ENCODE measurements at places on chromosomes 7 and 10.

DNA sequence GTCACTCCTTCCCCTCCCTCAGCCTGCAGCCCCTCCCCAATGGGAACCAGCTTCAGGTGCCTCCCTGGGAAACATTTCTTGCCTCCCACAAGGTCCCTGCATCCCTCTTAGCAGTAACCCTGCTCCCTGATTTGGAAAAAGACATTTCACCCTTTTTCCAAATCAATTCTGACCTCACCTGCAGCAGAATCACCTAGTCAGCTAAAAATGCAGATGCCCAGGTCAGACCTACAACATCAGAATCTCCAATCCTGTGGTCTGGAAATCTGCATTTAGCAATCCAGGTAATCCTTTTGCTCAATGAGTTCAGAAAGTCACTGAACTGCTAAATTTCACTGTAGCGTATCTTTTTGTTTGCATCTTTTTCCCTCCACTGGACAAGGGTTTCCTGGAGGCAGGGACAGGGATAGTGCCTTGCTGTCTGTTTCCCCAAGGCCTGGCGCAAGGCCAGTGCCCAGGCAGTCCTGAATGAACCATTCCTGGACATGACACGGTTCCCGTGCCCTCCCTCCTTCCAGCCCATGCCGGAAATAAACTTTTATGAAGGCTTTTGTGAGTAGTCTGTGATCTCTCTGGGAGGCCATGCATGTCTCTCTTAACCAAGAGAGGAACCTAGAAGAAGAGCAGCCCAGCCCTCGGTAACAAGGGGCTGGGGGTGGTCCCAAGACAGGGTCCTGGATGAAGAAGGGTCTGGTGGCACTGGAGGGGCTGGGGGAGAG is 44.0 kb downstream of the COL13A1 start:
- H3K4me3 ChIP-seq: no peak overlapping the region
- no peaks in the 10 kb centered on the region for H3K27me3 ChIP-seq
- no peak overlapping the region for H3K27ac ChIP-seq
- H3K4me1 ChIP-seq: no peaks in the 10 kb centered on the region

GRCh38 chr10:79381804-79382221 is 34.5 kb downstream of the PPIF start:
- no peaks in the 10 kb centered on the region for H3K36me3 ChIP-seq
- H3K4me1 ChIP-seq: no peaks in the 10 kb centered on the region
- H3K27ac ChIP-seq: no peak overlapping the region

GRCh38 chr10:14074062-14074884 is 256.5 kb downstream of the FRMD4A start:
- H3K4me3 ChIP-seq: no peak overlapping the region
- H3K27me3 ChIP-seq: no peaks in the 10 kb centered on the region
- no peaks in the 10 kb centered on the region for H3K4me1 ChIP-seq
- H3K36me3 ChIP-seq: no peaks in the 10 kb centered on the region
- H3K27ac ChIP-seq: no peak overlapping the region

DNA sequence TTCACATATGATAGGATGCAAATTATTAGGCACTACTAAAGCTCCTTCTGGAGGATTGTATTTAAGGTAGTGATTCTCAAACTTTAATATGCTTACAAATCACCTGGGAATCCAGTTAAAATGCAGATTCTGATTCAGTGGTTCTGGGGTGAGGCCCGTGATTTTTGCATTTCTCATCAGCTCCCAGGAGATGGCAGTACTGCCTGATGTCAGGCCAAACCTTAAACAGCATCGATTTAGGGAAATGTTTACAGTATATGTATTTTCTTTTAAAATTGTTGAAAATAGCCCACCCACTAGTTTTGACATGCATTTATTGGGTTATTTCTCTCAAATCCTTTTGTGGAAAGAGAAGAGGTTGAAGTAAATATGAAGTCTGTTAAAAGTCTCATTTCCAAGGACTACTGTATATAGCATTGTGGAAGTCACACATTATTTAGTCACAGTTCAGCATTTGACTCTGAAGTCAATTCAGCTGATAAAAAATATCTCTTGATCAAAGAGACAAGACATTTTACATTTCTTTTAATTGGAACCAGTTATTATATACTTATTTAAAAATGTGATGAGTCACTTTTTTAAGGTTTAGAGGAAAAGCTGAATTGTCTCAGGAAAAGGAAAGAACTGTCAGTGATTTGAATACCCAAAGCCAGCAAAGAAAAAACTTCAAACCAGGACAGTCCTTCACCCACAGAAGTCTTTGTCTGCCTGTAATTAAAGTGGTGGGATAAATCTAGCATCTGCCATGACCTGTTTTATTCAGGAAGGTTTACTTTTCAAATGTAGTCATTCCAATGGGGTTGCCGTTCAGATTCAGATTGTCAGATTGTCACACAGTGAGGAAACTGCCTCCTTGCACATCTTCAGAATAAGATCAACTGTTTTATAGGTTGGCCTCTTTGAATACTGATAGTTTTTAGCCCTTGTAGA is 21.1 kb upstream of the HBP1 start:
- H3K36me3 ChIP-seq: no peaks in the 10 kb centered on the region
- no peak for DNase-seq
- no peaks in the 10 kb centered on the region for H3K27me3 ChIP-seq
- peak overlapping the region; percentile 14 for H3K27ac ChIP-seq
- H3K4me1 ChIP-seq: peaks cover 6% of the 10 kb centered on the region
- no peak overlapping the region for H3K4me3 ChIP-seq

- H3K27me3 ChIP-seq: no peaks in the 10 kb centered on the region
- DNase-seq: no peak
- H3K36me3 ChIP-seq: no peaks in the 10 kb centered on the region
- no peaks in the 10 kb centered on the region for H3K4me1 ChIP-seq
- no peak overlapping the region for H3K4me3 ChIP-seq
- H3K27ac ChIP-seq: no peak overlapping the region
Measured at GRCh38 chr7:25032774-25033743, 53.1 kb upstream of the OSBPL3 start.

- DNase-seq: no peak
- H3K4me1 ChIP-seq: no peaks in the 10 kb centered on the region
- H3K27me3 ChIP-seq: no peaks in the 10 kb centered on the region
- H3K4me3 ChIP-seq: no peak overlapping the region
- H3K36me3 ChIP-seq: no peaks in the 10 kb centered on the region
- no peak overlapping the region for H3K27ac ChIP-seq
Measured at GRCh38 chr7:88387368-88387767, 80.7 kb upstream of the STEAP4 start.

DNA sequence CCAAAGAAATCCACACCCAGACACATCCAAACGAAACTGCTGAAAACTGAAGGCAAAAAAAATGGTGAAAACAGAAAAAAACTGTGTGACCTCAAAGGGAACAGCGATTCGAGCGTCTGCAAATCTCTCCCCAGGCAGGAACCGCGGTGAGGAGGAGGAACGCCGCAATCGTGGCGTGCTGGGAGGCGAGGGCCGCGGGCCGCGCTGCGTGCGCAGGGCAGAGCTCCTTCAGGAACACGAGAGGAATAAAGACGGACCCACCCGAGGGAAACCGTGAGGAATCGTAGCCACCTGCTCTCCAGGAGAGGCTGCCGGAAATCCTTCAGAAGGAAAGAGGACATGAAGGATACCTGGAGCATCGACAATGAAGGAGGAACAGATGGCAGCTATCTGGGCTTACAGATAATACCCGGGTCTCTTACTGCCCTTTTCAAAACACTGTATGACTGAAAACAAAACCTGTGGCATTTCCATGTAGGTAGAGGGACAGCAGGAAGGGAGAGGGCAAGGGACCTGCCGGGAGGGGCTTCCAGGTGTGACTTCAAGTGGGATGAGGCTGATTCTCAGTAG is 266.0 kb downstream of the MAD1L1 start:
- no peak for DNase-seq
- H3K4me3 ChIP-seq: no peak overlapping the region
- H3K27me3 ChIP-seq: no peaks in the 10 kb centered on the region
- no peaks in the 10 kb centered on the region for H3K4me1 ChIP-seq

GRCh38 chr7:22499044-22499443 is 944 bp downstream of the STEAP1B start:
- DNase-seq: no peak
- no peaks in the 10 kb centered on the region for H3K4me1 ChIP-seq
- no peaks in the 10 kb centered on the region for H3K36me3 ChIP-seq
- peaks cover 3% of the 10 kb centered on the region for H3K27me3 ChIP-seq
- no peak overlapping the region for H3K4me3 ChIP-seq

DNA sequence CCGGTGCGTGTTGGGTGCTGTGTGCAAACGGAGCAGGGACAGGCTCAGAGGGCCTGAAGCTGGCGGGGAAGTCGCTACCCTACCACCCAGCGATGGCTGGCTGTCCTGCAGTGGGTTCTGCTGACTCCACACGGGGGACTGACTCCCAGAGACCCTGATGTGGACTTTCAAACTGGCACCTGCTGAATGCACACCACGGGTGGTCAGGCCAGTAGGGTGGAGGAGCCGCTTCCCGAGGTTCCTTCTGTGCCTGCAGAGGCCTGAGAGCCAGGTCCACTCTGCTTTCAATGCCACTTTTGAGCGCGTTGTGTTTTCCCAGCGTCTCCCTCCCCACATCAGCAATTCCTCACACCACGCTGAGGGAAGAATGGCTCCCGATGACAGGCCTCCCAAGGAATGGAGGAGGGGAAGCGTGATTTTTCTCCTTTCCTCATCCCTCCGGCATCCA is 135.3 kb downstream of the ADARB2 start:
- H3K27ac ChIP-seq: no peak overlapping the region
- no peak for DNase-seq
- H3K27me3 ChIP-seq: no peaks in the 10 kb centered on the region
- H3K36me3 ChIP-seq: no peaks in the 10 kb centered on the region
- no peaks in the 10 kb centered on the region for H3K4me1 ChIP-seq
- no peak overlapping the region for H3K4me3 ChIP-seq

DNA sequence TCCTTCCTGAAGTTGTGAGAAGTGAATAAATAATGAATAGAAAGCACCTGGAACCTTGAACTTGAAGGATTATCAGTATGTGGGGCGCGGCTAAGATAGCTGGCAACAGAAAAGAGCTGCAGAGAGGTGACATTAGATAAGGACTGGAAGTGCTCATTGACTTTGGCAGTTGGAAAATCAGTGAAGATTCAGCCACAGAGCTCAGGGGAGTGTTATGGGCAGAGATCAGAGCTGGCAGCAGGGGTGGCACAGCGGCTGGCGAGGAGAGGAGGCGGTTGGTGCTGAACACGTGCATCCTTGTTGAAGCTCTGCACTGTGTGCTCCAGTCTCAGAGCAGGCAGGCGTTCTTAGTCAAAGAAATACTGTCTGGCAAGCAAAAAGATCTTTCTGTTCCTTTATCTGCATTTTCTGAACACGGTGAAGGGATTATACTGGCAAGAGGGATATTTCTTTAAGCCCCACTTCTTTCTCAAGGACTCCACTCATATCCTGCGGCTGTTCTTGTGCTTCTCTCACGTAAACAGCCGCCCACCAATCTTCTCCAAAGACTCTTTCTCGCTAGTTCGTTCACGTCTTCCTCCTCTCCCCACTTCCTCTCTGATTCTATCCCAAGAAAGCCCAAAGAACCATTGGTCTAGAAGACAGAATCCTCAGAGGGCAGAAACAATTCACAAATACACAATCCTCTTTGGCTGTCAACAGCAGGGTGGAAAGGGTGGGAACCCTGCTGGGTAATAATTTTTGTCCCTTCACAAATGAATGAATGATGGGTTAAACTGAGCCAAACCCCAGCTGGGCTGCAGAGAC is 38.6 kb upstream of the ADD3 start:
- peak overlapping the region; percentile 45 for H3K27ac ChIP-seq
- H3K4me1 ChIP-seq: peaks cover 24% of the 10 kb centered on the region
- no peaks in the 10 kb centered on the region for H3K36me3 ChIP-seq
- H3K27me3 ChIP-seq: no peaks in the 10 kb centered on the region
- H3K4me3 ChIP-seq: no peak overlapping the region

DNA sequence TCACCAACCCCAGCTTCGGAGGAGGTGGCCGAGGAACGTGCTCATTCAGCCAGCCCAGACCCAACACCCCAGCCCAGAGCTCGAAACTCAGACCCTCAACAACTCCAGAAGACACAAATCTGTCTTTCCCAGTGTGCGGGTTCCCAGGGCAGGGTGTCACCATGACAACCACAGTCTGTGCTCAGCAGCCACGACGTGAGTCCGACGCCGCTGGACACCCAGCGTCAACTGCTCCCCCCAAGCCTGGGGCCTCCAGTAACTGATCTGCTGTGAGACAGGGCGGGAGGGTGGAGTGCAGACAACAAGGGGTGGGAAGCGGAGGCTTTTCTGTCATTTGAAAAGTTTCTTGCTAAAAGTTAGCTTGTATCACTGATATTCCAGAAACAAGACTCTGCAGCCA is 167.2 kb downstream of the MAD1L1 start:
- H3K36me3 ChIP-seq: no peaks in the 10 kb centered on the region
- H3K27ac ChIP-seq: no peak overlapping the region
- H3K27me3 ChIP-seq: no peaks in the 10 kb centered on the region
- no peaks in the 10 kb centered on the region for H3K4me1 ChIP-seq
- no peak for DNase-seq

GRCh38 chr7:76050545-76050944 is 2.6 kb downstream of the MDH2 start:
- peaks cover 44% of the 10 kb centered on the region for H3K4me1 ChIP-seq
- no peaks in the 10 kb centered on the region for H3K27me3 ChIP-seq
- H3K36me3 ChIP-seq: no peaks in the 10 kb centered on the region
- no peak overlapping the region for H3K27ac ChIP-seq

GRCh38 chr7:1209097-1209496 is 23.6 kb upstream of the UNCX start:
- no peaks in the 10 kb centered on the region for H3K4me1 ChIP-seq
- no peak overlapping the region for H3K27ac ChIP-seq
- H3K36me3 ChIP-seq: no peaks in the 10 kb centered on the region
- H3K4me3 ChIP-seq: no peak overlapping the region

GRCh38 chr10:131700506-131700905 is 200.3 kb upstream of the PPP2R2D start:
- no peaks in the 10 kb centered on the region for H3K36me3 ChIP-seq
- DNase-seq: no peak
- no peak overlapping the region for H3K4me3 ChIP-seq

DNA sequence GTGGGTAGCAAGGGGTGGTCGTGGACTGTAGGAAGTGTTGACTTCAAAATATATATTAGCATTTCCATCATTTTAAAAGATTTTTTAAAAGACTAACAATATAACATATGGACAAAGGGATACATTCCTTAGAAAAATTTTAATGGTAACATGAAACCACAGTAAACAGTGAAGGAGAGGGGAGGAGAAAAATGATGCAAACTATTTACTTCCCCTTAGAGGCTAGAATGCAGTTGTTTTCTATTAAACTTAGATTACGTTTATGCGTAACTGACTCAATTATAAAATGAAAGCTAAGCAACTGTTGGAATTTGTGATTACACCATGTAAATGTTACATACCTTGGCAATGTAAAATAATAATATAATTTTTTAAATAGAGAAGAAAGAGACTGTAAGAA is 41.3 kb downstream of the CALD1 start:
- H3K36me3 ChIP-seq: no peaks in the 10 kb centered on the region
- no peaks in the 10 kb centered on the region for H3K27me3 ChIP-seq
- DNase-seq: no peak
- H3K27ac ChIP-seq: no peak overlapping the region
- no peak overlapping the region for H3K4me3 ChIP-seq

All from adrenal gland (tissue), 19 donors.